ENCODE measurements at places on chromosomes 7 and 10.
A peak's percentile ranks its signal among the peaks of the same experiment; 100 is the strongest.

GRCh38 chr10:95248989-95249388 is 41.8 kb downstream of the PDLIM1 start:
- DNase-seq, result no peak

GRCh38 chr10:126376956-126377355 is 11.3 kb downstream of the ADAM12 start:
- DNase-seq, result no peak

GRCh38 chr10:132319853-132320653 is 11.9 kb upstream of the LRRC27 start:
- DNase-seq, result peak; percentile 43

GRCh38 chr7:155461631-155462030 is 3.7 kb downstream of the EN2 start:
- DNase-seq, result no peak

- DNase-seq, result no peak
These were observed 87.3 kb upstream of the SHH start for GRCh38 chr7:155899596-155899995.

DNA sequence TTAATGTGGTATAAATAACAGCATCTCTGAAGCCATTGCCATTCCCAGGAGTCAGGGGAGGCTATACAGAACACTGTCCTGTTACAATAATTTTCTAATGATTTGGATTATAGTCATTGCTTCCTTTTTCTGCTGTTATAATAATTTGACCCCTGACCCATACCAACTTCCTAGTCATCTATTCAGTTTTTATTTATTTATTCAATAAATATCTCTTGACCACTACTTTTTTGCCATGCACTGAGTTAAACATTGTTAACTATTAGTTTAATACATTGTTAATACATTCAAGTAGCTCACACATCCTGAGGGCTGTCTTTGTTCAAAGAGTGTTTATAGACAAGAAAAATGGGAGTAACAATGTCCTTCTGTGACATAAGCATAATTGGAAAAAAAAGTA is 235.5 kb upstream of the MEOX2 start:
- DNase-seq, result no peak
